MG63 (cell line): ENCODE measurements at places on chromosomes 4 and X. TPM values are rescaled to one million over a fixed set of nuclear protein-coding genes. Genes with fewer than 3 reads are reported as not detected.

DNA sequence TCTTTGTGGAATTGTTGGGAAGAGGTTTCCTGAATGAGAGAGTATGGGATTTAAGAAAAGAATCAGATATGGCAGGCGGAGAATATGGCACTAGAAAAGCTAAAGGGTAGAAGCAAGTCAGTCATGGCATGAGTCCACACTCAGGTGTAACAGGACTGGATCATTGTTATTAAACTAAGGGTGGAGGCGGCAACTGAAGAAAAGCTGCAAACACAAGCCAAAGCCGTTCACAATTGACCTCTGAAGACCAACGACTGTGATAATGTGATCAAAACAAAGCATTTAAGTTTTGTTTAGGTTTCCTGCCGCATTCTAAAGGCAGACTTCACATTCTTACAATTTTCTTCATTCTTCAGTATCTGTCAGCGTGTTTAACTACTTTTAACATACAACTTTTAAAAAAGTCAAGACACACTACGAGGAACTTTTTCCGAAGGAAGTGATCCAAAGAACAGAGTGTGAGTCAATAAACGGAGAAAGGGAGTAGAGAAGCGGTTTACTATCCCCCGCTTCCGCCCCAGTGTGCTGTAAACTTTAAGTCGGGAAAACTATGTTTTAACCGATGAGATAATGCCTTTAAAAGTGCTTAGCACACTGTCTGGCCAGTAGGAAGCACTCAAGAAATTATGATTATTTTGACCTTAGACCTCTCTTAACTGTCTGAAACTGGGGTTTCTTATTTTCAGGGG is 909 bp upstream of the SLAIN2 start:
- peak; percentile 35 for DNase-seq

DNA sequence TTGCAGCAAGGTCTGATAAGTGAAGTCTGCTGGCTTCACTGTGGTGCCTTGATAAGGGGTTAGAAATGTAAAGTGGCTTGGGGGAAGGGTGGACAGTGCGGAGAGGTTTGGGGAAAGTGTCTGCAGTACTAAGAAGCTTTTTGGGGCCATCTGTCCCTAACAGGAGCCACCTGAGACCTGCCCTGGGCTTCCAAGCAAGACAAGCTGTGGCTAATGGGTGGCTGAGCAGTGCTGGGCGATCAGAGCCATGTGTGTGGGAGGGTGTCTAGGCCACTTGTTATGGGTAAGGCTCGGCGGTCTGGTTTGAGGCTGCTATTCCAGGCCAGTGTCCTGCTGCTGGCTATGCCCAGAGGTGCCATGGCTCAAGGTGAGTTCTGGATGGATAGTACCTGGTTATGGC is 185.4 kb upstream of the MTMR8 start:
- DNase-seq: no peak

DNA sequence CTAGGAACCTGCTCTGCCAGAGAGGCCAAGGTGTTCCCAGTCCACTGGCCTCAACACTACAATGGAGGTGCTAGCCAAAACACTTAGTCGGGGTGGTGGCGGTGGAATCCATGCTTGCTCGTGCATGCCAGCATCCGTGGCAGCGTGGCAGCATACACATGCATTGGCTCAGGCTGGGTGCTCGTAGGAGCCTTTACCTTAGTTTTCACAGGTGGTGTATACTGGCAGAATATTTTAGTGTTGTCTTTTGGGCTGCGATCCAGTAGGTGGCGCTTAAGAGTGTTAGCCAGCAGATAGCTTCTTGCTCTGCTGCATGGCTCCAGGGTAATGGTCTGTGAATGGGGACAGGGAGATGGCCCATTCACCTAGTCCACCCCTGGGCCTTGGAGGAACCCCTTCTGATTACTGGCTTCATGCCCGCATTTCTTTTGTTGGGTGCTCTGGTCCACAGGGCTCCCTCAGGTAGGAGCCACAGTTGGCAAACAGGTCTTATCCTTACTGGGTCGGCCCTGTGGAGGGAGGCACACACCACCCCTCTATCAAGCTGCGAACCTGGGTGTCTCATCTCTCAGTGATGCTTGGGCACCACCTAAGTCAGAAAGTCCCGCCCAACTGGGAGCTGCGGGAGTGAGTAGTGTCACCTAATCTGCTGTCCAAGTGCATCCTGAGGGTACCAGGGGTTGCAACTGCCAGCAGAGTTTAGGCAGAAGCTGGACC is 40.0 kb downstream of the RIPPLY1 start:
- DNase-seq: no peak

DNA sequence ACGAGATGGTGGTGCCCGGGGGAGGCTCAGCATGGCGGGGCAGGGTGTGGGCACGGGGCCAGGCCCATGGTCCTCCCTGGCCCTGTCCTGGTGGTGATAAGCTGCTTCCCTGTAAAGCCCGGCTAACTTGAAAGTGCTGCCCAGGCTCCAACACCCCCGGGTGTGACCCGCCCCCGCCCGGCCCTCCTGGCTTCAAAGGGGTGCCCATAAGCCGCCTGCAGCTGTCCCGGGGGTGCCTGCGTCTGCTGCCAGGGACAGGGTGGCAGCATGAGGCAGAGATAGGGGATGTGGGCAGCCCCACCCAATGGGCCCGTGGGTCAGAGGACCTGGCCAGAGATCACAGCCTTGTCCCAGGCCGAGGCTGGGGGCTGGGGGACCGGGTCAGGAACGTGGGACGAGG is 18.1 kb downstream of the FGFRL1 start:
- DNase-seq: no peak

DNA sequence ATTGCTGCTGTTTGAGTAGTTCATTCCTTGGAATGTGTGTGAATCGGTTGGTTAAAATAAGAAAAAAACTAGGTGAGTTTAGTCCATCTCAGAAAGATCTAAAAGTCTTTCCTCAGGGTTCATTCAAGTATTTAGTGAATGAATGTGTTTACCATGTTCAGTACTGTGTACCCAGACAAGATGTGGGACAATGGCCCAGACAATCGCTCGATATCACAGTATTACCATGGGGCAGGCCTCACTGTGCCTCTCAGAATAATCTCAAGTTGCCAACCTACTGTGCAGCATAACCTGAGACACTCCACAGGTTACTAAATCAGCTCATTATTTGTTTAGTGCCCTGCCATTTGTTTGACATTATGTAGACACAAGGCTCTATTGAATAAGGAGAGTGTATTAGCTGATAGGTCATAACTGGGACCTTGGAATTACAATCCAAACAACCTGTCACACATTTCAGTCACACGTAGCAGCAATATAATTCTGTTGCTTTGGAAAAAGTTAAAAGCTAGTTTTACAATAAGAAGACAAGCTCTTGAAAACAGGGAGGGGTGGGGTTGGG is 24.9 kb upstream of the AMOT start:
- DNase-seq: no peak

DNA sequence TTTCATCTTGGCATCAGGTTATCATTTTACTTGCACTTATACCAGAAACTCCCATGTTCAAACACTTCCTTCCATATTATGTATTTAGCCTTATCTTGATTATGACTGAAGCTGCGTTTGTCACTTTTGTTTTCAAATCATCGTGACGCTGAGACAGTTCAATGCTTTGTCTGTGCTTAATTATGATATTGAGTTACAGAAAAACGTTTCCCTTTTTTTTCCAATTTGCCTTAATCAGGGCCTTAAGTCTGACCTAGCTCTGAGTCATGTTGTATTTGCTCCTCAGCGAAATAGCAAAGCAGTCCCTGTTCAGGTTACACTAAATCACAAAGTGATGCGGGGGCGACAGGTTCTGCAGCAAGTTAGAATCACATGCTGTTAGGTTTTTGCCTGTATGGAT is 254.7 kb downstream of the AFF2 start:
- DNase-seq: no peak

DNA sequence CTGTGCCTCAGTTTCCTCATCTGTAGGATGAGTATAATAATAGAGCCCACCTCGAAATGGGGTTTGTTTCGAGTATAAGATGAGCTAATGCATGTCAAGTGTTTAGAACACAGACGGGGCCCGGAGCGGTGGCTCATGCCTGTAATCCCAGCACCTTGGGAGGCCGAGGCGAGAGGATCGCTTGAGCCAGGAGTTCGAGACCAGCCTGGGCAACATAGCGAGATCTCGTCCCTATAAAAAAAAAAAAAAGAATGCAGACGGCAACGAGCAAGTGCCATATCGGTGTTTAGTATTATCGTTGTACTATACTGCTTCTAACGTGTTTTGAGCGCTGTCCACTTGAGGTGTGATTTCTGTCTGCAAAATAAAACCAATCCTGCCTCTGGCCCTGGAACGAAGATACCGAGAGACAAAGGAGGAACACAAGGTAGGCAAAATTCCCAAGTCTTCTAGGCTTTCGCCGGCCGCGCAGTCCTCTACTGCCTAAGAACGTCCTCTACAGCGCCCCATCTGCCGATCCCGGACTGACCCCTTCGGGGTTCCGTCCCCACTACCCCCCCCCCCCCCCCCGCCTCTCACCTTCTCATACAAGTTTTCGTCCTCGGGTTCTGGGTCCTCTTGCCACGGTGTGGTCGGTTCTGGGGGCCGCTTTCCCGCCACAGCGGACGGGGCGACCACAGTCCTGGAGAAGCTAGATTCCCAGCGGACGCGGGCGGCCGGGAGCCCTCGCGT is 442 bp downstream of the NDUFB11 start:
- peak; percentile 22 for DNase-seq

DNA sequence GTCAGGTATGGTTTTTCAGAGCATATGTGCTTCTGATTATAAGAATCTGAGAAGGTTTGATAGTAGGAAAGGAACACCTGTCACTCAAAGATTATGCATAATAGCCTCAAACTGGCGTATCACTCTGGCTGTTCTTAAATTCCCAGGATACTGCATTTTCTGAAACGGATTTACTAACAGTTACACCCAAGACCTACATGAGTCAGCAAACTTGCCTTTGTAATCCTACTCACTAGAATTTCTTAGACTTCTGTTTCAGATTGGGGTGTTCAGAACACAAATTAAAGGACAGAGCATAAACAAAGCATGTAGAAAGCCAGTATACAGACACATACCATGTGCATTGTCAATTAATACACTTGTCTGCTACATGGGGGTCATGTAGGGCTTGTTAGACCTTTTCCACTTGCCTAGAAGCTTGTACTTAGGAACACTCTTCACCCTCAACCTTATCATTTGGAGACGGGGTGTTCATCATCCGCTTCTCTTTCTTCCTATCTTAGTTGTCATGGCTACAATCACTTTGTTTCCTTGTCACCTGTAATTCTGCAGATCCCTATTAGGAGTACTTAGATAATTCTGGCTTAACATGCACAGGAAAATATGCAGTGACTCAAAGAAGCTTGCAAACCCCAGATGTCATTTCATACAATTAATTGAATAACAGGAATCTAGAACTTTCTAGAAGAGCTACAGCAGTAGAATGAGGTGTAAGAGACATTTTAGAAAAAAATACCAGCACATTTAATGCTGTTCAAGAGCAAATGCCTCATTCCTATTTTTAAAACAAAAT is 593.0 kb upstream of the TENM3 start:
- no peak for DNase-seq

GRCh38 chr4:175307326-175307725 is 389.2 kb downstream of the ADAM29 start:
- DNase-seq: no peak

DNA sequence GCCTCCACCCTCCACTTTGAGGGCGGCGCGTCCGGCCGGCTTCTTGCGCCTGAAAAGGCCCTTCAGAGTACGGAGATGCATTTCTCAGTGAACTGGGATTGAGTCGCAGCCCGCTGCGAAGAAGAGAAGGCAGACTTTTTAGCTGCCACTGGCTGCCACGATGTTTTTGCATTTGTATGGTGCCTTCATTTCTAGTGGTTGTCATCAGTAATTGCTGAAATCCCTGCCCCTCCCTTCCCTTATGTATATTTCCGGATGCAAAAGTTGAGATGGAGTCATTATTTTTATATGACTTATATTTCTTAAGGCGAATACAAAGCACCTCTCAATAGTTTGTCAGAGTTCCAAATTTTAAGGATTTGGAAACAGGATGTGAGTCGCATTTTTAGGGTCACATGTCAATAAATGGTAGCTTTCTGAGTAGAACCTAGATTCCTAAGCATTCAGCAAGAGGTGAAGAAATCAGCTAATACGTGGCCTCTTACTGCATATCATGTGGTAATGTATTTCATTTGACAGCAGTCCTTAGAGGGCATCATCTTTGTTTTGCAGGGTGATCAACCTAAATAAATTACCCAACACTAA is 658 bp downstream of the ATP6AP2 start:
- DNase-seq: no peak

GRCh38 chr4:39750216-39750615 is 52.3 kb downstream of the UBE2K start:
- no peak for DNase-seq

GRCh38 chrX:140495739-140496138 is 9.1 kb downstream of the SOX3 start:
- DNase-seq: no peak

- DNase-seq: no peak
Observed at GRCh38 chr4:108561116-108561515, 59.3 kb upstream of the RPL34 start.

GRCh38 chr4:140188975-140189374 is 35.0 kb upstream of the MAML3 start:
- peak; percentile 5 for DNase-seq

DNA sequence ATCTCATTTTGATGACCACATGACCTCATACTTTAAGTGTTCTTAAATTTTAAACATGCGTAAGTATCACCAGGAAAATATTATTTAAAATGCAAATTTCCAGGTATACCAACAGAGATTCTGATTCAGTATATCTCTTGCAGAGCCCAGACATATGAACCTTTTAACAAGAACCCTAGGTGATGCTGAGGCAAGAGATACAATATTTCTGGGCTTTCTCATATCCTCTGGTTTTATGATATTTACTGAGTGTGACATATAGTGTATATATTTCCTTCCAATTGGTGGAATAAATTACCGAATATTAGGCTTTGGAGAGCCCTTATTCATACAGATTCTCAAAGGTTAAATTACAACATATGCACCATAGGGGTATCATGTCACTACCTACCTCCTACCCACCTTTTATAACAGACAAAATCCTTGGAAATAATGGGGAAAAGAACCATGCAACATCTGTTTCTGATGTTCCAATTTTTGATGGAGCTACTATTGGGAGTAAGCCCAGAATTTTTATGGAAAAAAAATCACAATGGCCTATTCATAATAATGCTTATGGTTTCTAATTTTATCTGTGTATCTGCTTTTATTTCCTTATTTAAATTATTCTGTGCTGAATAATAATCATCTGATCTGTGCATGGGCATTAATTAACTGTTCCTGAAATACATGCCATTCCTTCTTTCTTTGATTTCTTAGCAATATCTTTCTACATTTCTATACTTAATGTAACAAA is 27.1 kb downstream of the KCTD8 start:
- DNase-seq: no peak

DNA sequence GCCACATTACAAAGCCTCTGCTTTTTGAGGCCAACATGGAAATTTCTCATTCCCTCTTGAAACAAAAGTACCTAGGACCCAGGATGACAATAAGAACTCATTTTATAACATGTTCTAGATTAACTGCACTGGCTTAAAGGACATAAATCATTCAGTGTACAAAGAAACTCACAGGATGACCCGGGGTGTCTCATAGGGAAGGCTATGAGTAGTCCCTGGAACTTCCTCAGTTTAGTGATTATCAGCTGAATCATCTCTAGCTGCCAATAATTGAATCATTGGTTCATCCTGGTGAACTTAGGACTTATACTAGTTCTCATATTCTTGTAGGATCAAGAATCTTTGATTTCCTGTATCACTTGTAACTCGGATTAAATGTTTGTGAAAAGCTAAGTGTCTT is 95.8 kb upstream of the WDR1 start:
- DNase-seq: no peak

- no peak for DNase-seq
Observed at GRCh38 chr4:172096786-172097185, 283.6 kb downstream of the GALNTL6 start.

The AMBN gene
- not detected in 2 replicates for total RNA-seq

The TXK gene
- total RNA-seq: not detected in 2 replicates

The HERC5 gene
- 3.2 and 6.1 TPM in 2 replicates for total RNA-seq

The DSPP gene
- not detected in 2 replicates for total RNA-seq

The NRK gene
- total RNA-seq: not detected in 2 replicates

The DIAPH2 gene
- total RNA-seq: 8.4 and 10.5 TPM in 2 replicates

The PPP2R2C gene
- 0.94 and 3.3 TPM in 2 replicates for total RNA-seq
